Fibroblast of skin of left quadriceps (primary cell): ENCODE measurements at places on chromosomes 12 and 14.

DNA sequence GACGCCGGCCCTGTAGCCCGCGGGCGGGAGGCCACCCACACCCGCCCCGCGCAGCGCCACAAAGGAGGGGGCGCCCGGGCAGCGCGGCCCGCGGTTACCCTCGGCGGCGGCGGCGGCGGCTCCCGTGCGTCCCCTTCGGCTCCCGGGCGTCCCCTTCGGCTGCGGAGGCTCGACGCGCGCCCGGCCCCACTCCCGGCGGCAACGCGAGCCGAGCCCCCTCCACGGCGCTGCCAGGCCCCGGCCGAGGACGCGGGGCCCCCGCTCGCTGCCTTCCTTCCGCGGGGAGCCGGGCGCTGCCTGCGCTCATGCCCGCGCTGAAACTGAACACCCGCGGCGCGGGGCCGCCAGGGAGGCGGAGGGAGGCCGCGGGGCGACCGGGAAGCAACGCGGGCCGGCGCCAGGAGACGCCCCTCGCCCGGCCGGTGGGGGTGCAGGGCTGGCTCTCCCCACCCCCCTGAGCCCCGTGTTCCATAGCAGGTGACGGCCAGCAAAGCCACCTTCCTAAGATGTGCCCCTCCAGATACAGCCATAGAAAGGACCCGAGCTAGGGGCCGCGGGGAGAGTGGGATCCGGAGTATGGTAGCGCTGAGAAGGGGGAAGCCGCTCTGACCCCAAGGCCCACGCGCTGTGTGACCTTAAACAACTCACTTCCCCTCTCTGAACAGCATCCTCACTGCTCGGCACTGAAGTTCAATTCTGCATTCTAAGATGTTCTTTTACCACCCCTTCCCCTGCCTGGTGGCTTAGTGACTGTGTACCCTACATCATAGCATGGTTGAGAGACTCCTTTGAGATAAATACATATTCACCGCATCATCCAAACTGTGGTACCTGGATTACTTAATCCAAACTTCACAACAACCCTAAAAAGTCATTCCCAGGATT, 42.8 kb downstream of the KDM2B start:
- DNase-seq, result no peak

DNA sequence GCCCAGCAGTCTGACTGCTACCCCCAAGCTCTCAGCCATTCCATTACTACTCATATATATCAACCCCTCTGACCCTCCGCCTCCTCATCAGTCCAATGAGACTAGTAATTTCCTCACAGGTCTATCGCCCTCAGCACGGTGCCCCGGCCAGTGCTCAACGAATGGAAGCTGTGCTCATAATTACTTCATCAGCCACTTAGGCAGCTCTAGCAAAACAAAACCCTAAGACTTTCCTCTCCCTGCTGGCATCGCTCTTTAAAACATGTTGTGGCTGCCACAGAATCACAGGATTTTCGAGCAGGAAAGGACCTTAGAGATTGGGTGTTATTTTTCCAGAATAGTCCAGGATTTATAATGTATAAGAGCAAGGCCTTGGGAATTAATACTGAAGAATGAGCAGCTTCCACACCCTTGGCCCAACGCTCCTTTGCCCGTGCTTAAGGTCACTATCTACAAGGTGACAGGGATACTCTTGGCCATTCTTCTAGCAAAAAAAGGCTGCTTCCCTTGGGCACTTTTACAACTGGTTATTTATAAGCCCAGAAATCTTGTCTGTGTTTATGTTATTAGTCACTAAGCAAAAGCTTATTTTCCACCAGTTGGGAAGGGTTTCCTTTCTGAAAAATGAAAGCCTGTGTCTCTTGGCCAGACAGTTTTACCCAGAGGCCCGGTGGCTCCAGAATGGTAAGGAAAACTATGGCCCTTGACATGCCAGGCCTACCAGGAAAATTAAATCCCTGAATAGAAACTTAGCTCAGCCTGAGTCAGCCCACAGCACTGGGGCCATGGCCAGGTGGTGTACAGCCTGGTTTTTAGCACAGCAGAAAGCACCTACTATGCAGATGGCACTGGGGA, 47.9 kb downstream of the NUAK1 start:
- no peak for DNase-seq

DNA sequence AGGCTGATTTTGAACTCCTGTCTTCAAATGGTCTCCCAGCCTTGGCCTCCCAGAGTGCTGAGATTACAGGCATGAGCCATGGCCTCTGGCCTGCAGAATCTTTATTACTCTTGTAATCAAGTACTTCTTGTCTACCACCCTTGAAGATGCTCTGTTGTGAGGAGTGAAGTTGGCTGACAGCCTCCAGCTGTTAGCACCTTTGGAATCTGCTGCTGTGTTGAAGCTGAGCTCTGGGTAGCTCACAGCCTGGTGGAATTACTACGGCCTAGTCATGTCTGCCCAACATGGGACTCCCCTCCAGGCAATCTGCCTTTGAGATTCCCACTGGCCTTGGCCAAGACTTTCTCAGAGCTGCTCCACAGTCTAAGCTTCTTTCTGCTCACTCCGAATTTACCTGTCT, 5.8 kb upstream of the C12orf75 start:
- no peak for DNase-seq

DNA sequence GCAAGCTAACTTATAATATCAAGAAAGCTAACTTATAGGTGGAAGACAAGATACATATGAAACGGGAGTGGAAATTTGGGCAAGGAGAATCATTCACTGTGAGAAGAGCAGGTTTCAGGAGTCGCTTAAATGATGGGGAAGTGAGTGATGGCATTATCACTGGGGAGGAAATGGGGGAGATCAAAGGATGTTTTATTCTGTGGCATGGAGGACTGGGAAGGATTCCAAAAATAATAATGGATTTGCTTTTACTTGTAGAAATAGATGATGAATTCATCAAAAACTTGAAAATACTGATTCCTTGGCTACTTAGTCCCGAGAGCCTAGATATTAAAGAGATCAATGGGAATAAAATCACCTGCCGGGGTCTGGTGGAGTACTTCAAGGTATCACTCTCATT, 47.8 kb downstream of the SAV1 start:
- no peak for DNase-seq

- no peak for DNase-seq
Observed at GRCh38 chr12:124386059-124386458, 91.2 kb downstream of the RFLNA start.
